Right renal pelvis (tissue), 4 donors: ENCODE measurements at places on chromosomes 1 and 21.

- peak; percentile 65 for DNase-seq
These were observed 111.1 kb downstream of the NAV1 start for GRCh38 chr1:201649761-201650622.

DNA sequence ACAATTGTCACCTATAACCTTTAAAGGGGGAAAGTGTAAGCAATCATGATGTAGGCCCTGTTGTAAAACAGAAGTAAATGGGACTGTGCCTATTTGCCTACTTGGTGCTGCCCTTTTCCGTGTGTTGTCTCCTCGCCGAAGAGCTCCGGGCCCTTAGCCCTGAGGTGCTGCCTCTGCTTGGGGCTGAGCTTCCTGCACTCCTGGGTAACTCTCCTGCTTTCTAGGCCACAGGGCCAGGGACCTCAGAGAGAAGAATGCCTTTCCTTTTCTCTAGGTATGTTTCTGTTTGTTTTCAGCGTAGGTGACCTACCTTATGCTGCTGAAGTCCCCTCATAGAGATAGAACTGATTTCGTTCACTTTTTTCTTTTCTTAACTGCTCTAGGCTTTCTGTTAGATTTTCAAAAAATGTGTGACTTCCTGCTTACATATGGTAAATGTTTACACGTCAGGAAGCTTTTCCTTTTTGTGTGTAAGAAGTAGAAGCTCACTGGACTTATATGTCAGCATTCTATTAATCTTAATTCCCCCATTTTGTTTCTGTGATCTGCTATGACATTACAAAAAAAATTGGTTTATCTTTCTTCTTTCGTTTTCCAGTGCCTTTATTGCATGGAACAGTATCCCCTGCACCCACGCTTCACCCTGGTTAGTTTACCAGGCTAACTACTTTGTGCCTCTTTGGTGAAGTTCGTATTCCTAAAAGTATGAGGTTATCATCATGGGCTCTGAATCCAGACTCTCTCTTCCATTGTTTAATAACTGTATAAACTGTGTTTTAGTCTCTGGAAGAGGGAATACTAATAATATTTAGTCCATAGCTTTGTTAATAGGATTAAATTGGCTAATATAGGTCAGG lies 61.7 kb downstream of the ITSN1 start:
- DNase-seq: no peak

DNA sequence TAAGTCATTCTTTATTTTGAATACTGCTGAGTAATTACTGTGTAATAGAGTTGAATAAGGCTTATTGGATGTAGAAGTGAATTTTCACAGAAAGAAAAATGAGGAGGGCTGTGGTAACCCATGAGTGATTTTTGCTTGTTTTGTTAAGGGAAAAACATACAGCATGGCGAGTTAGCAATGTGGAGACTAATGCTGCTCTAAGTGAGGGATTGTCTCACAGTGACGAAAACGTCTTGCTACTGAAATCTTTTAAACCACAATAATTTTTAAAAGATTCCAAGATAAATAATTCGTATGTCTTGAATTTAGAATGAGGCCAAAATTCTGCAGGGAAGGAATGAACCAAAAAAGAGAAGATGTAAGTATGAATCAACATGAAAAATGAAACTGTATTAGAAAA lies 16.2 kb upstream of the PLA2G4A start:
- no peak for DNase-seq

DNA sequence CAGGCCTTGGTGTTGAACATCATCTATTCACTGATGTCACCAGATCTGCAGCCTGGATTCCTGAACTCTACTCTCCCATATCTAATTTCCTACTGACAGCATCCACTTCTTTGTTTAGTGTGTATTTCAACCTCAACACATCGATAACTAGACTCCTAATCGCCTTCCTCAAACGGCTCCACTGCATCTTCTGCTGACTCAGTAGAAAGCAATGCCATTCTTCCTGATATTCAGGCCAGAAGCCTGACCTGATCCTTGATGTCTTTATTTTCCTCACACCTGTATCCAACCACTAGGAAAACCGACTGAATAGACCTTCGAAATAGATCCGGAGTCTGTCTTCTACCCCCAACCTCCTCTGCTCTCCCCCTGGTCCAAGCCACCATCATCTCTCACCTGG lies 466.9 kb downstream of the PCP4 start:
- DNase-seq: no peak

DNA sequence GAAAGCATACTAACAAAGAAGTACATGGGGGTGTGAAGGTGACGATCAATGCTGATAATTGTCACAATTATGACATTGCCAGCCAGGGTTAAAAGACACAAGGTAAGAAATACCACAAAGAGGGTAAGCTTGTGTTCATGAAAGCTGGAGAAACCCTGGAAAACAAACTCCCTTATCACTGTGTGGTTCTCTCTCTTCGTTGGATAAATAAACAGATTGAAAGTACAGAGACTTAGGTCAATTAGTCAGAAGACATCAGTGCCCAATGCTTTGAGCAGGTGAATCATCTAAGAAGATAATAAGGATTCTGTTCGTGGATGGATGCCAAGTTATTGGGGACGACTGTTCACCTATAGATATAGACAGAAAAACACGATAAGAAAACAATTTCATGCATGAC lies 22.4 kb upstream of the FCER1A start:
- DNase-seq: no peak

GRCh38 chr1:24720152-24720551 lies 25.1 kb upstream of the CLIC4 start:
- DNase-seq: no peak

- no peak for DNase-seq
These were observed 790 bp upstream of the TSNAX start for GRCh38 chr1:231527586-231528171.

DNA sequence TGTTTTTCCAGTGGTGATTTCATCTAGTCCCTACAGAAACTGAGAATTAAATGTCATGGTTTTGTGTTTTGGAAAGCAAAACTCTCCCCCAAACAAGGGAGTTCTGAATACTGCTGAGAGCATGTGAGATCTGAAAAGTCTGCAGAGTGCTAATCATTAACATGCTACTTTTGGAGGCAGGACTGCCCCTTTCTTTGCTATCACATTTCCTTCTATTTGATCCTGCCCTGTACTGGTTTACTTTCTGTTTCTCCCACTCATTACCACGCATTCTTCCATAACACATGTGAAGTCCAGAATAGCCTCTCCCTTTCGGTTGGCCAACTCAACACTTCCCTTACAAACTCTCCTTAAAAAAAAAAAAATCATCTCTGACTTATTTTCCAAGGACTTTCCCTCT lies 63.6 kb downstream of the GADD45A start:
- DNase-seq: no peak

DNA sequence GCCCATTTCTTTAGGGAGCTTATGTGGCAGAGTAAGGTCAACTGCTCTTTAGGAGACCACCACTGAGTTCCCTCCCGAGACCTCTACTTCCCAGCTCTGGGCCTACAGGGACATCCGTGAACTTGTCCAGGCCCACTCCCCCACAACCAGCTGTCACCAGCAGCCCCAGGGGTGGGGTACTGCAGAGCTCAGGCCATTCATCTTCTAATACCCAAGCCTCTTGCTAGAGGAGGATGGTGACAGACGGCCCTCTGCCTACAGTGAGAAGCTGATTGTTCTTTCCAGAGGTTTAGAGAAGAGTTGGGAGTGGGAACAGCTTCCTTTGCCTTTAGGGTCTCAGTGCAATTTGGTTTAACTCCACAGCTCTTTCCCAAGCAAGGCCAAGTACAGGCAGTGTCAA lies 33.2 kb upstream of the ARTN start:
- DNase-seq: no peak

GRCh38 chr1:168689726-168690602 lies 39.0 kb downstream of the DPT start:
- DNase-seq: no peak

DNA sequence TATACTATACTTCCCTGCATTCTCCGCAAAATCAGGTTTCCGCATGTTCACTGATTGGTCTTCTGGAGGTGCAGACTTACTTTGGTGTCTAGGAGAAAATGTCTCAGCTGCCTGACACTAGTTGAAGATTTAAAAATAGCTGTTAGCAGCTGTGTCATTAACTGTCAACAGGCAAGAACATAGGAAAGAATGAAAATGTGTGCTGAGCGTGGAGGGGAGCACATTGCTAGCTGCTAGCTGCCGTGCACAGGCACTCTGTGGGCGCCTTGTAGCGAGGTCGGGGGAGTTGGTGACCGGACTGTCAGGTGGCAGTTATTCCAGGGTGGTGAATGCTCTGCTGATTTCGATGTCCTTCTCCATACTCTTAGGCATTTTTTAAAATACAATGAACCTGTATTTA lies 5.2 kb downstream of the FAAH start:
- DNase-seq: no peak

GRCh38 chr1:216210081-216210480 lies 213.2 kb downstream of the USH2A start:
- DNase-seq: no peak

GRCh38 chr1:226394462-226394861 lies 13.4 kb downstream of the PARP1 start:
- DNase-seq: no peak

- DNase-seq: no peak
These were observed 199.9 kb upstream of the JUN start for GRCh38 chr1:58983633-58984245.

- DNase-seq: no peak
These were observed 12.1 kb upstream of the ADAMTSL4 start for GRCh38 chr1:150536836-150537731.

DNA sequence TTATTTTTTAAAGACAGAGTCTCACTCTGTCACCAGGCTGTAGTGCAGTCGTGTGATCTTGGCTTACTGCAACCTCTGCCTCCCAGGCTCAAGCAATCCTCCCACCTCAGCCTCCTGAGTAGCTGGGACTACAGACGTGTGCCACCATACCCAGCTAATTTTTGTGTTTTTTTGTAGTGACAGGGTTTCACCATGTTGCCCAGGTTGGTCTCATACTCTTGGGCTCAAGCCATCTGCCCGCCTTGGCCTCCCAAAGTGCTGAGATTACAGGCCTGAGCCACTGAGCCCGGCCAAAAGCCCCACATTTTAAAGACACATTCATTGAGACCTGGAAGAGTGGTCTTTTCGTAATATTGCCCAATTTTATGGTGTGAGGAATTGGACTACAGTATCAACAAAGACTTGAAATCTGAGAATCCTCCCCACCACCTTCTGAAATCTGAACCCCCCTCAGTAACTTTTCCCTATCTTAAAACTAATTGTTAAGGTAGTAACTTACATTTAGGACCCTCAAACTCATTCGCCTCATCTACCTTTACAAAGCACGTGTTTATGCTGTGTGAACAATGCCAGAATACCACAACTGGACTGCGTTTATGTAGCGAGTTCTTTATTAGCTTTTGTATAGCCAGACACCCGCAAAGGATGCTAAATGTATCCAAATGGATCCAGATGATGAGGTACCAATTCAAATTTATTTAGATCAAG lies 2.7 kb downstream of the ERRFI1 start:
- DNase-seq: no peak

DNA sequence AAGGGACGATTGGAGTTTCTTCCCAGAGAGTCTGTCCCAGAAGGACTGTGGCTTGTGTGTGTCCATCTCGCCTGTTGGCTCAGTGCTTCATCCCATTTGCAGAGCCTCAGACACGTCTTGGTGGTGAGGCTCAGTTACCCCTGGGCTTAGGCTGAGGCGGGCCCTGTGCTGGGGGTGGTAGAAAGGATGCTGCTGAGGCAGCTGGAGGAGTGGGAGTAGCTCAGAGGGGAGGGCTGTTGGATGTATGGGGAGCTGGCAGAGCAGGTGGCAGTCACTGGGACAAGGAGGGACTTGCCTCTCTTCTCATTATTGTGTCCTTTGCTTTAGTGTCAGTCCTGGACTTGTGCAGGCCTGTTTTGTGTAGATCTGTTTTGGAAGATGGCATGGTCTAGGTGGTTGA lies 7.3 kb upstream of the MIIP start:
- no peak for DNase-seq

DNA sequence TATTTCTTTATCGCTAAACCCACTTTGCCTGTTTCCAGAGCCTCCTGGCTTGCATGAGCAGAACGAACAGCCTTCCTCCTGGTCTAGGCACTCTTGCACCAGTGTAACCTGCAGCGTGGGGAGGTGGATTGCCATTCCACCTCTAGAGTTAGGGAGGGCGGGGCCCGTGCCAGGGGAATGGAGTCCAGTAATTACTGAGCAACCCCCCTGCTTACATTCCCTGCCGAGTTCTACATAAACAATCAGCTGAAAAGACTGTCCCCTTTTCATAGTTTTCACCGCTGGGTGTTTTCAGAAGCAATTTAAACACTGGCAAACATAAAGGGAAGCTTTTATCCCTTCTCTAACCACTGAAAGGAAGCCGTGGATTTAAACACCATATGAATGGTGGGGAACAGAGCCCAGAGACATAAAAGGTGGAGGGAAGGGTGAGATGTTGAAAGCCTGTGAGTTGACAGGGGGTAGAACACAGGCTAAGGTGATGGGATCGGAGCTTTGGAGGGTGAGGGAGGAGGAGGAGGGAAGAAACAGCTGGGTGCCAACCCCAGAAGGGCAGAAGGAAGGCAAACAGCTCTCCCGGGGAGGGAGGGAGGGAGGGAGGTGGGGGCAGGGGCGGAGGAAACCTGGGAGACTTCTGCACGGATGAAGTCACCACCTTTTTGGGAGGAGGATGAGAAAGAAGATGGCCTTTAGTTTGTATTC lies 68.0 kb upstream of the WDR26 start:
- no peak for DNase-seq

DNA sequence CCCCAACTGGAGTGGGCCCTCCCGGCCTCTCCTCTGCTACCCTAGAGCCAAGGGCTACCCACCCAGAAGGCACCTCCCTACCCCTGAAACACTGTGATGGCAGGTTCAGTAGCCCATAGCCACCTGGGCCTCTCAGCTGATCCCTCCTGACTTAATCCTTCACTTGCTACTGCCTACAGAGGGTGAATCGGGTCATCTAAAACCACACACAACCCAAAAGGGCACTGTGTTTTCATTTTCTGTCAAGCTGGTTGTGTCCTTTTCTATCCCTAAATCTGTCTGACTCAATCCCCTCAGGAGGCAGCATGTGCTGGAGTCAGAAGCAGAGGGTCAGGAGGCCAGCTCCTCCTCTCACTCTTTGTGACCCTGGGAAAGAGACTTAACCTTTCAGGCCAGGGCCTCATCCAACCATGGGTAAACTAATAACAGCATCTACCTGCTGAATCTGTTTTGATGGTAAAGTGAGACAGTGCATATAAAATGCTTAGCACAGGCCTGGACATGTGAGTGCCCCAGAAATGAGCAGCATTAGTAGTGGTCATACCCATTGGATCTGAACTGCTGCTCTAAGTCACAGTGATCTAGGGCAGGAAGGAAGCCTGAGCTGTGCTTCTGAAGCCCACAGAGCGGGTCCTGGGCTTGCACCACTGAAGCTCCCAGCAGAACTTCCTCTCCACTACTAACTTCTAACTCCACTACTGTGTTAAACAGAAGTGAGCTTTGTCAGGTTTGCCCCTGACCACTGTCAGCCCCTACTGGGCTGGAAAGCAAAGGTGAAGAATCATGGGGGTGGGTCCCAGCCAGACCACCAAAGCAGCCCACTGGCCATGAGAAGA lies 11.0 kb downstream of the PMVK start:
- DNase-seq: no peak

DNA sequence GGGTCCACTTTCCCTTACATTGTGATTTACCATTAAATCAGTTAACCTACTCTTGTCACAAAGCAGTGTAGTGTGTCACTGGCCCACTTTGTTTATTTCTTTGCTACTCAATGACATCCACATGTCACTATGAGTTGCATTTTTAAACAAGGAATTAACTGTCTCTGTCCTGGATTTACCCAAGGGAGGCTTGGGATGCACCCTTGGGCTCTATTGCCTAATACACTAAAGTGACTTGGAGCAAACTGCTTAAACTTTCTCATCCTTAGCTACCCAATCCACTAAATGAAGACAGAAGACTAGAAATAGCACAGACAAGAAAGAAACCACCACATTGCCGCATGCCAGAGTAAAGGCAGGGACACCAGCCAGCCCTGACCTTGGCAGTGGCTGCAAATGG lies 136.2 kb upstream of the TIAM1 start:
- DNase-seq: no peak
